ENCODE measurements at places on chromosomes 11 and 22.

- no peaks in the 10 kb centered on the region for H3K36me3 ChIP-seq
- DNase-seq = no peak
- H3K4me3 ChIP-seq = no peak overlapping the region
- no peak overlapping the region for H3K27ac ChIP-seq
Measured at GRCh38 chr11:107139396-107139795, 121.1 kb upstream of the GUCY1A2 start.

- H3K27ac ChIP-seq = no peak overlapping the region
- H3K4me1 ChIP-seq = no peaks in the 10 kb centered on the region
- H3K27me3 ChIP-seq = no peaks in the 10 kb centered on the region
- no peak for DNase-seq
Measured at GRCh38 chr11:67667490-67668191, 6.8 kb downstream of the ALDH3B2 start.

GRCh38 chr11:77130763-77131513, 2.9 kb downstream of the MYO7A start:
- no peak for DNase-seq
- peaks cover 5% of the 10 kb centered on the region for H3K4me1 ChIP-seq
- peaks cover 5% of the 10 kb centered on the region for H3K27me3 ChIP-seq
- no peak overlapping the region for H3K4me3 ChIP-seq
- no peaks in the 10 kb centered on the region for H3K36me3 ChIP-seq

DNA sequence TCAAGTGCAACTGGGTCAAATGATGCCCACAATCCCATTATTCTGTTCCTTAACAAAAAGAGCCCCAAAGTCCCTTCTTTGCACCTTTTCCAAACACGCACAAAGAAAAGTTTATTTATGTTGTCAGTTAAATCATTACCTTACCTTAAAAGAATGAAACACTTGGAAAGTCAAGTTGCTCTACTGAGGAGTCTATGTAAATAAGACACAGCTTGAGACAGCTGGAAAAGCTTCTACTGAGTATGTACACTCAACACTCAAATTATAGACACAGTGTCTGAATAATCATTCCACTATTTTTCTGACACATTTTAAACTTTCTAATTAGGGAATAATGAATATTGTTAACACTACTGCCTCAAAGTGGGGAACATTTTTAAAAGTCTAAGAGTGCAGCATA, 21.6 kb upstream of the PHLDA2 start:
- peaks cover 52% of the 10 kb centered on the region for H3K4me1 ChIP-seq
- DNase-seq = no peak
- H3K4me3 ChIP-seq = no peak overlapping the region
- no peak overlapping the region for H3K27ac ChIP-seq

- H3K27ac ChIP-seq = no peak overlapping the region
- no peak overlapping the region for H3K4me3 ChIP-seq
- no peaks in the 10 kb centered on the region for H3K4me1 ChIP-seq
- H3K27me3 ChIP-seq = peaks cover 3% of the 10 kb centered on the region
- H3K36me3 ChIP-seq = no peaks in the 10 kb centered on the region
Measured at GRCh38 chr11:67542971-67543370, 19.7 kb upstream of the CABP2 start.

DNA sequence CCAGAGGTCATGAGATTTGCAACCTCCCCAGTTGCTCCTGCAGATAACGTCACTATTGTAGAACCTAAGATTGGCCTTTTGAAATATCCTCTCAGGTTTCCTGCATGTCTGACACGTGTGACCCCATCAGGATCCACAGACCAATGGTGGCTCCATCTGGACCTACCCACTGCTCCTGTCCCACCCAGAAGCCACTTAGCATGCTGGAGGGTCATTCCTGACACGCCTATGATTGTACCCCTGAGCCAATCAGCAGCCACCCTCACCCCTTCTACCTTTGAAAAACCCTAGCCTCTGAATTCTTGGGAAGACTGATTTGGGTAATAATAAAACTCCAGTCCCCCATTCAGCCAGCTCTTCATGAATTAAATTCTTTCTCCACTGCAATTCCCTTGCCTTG, 20.1 kb upstream of the NARS2 start:
- peaks cover 24% of the 10 kb centered on the region for H3K27me3 ChIP-seq
- no peaks in the 10 kb centered on the region for H3K36me3 ChIP-seq
- no peaks in the 10 kb centered on the region for H3K4me1 ChIP-seq
- no peak overlapping the region for H3K27ac ChIP-seq
- DNase-seq = no peak

DNA sequence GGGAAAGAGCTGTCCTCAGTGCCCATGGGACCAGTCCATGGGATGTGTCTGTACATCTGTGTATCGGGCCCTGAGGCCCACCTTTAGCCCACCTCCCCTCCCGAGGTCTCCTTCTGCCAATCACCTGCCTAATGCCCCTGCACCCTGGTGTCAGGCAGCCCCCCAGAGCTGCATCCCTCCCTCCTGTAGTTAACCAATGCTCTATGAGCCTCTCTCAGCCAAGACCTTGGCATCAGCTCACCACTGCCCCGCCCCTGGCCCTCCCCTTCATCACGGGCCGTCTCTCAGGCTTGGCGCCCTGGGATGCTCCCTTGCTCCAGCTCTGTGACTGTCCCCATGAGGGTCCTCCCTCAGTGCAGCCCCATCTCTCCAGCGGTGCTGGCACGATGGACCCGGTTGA, 18.5 kb downstream of the MGAT3 start:
- H3K4me3 ChIP-seq = no peak overlapping the region
- no peak overlapping the region for H3K27ac ChIP-seq
- H3K27me3 ChIP-seq = no peaks in the 10 kb centered on the region
- no peaks in the 10 kb centered on the region for H3K36me3 ChIP-seq
- peaks cover 19% of the 10 kb centered on the region for H3K4me1 ChIP-seq

DNA sequence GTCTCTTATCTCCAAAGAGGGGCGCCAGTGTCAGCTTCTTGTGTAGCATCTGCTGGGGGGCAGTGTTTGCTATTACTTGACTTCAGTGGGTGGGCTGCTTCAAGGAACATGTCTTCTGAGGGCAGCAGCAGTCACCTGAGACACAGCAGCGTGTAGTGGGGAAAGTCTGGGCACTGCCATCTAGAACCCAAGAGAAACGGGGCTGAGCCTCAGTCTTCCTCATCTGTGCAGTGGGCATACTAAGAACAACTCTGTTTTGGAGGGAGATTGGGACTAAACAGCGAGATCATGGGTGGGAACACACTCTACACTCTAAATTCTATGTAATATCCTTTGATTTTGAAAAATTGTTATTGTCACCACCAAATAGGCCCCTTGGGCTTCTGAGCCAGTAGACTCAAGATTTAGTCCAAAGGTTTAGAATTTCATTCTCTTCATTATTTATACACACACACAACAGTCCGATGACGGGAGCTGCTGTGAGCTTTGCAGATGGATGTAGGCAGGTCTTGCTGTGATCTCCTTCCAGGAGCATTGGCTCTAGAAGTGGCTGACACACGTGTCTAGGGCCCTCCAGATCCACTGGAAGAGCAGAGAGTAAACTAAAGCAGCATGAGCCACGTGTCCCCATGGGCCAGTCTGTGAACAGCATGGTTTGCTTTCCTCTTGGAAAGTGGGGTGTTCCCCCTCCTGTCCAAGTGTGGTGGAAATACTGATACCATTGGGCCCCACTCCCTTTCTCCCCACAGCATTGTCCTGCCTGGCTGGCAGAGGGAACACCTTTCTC, 51.8 kb downstream of the TRAF6 start:
- H3K27me3 ChIP-seq = no peaks in the 10 kb centered on the region
- H3K4me1 ChIP-seq = peaks cover 12% of the 10 kb centered on the region
- no peak for DNase-seq
- H3K27ac ChIP-seq = no peak overlapping the region

- no peaks in the 10 kb centered on the region for H3K36me3 ChIP-seq
- H3K4me3 ChIP-seq = no peak overlapping the region
- H3K27me3 ChIP-seq = peaks cover 9% of the 10 kb centered on the region
- H3K4me1 ChIP-seq = no peaks in the 10 kb centered on the region
- H3K27ac ChIP-seq = no peak overlapping the region
Measured at GRCh38 chr11:107669893-107670601, 41.8 kb downstream of the SLN start.

DNA sequence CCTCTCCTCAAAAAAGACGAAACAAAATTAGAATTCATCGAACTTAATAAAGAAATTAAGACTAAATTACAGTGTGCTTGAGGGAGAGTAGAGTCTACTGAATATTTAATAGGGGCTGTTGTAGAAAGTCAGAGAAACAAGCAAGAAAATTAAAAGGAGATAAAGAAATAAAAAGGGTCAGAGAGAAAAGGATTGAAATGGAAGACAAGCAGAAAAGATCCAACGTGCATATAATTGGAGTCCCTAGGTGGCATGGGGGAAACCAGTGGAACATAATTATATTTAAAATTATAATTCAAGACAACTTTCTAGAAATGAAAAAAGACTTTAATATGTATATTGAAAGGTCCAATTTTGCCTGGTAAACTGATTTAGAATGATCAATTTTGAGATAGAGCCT, 74.3 kb downstream of the ACER3 start:
- H3K27me3 ChIP-seq = no peaks in the 10 kb centered on the region
- DNase-seq = no peak
- H3K4me3 ChIP-seq = no peak overlapping the region
- no peak overlapping the region for H3K27ac ChIP-seq
- H3K36me3 ChIP-seq = peaks cover 2% of the 10 kb centered on the region
- no peaks in the 10 kb centered on the region for H3K4me1 ChIP-seq

- peaks cover 5% of the 10 kb centered on the region for H3K27me3 ChIP-seq
- no peak overlapping the region for H3K4me3 ChIP-seq
- H3K4me1 ChIP-seq = no peaks in the 10 kb centered on the region
- H3K27ac ChIP-seq = no peak overlapping the region
- no peak for DNase-seq
- H3K36me3 ChIP-seq = peaks cover 1% of the 10 kb centered on the region
Measured at GRCh38 chr11:3115321-3115720, 49.8 kb downstream of the OSBPL5 start.

DNA sequence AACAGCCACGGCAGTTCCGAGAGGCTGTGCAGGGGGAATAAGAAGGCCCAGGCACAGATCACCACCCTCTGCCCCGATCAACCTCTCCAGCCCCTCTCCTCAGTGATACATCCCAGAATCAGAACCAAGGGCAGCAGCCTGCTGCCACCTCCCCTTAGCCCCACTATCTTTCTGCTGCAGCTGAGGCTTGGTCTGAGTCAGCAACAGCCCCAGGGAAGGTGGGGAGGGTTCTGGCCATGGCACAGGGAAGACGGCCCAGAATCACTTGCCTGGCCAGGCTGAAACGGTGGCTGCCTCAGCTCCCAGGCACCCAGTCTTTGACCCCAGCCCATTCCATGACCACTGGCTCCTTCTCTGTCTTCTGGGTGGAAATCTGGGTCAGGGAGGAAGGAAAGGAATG, 2.3 kb downstream of the CHID1 start:
- no peaks in the 10 kb centered on the region for H3K27me3 ChIP-seq
- peak overlapping the region; percentile 51 for H3K4me3 ChIP-seq
- H3K27ac ChIP-seq = no peak overlapping the region
- DNase-seq = no peak
- H3K4me1 ChIP-seq = peaks cover 18% of the 10 kb centered on the region

DNA sequence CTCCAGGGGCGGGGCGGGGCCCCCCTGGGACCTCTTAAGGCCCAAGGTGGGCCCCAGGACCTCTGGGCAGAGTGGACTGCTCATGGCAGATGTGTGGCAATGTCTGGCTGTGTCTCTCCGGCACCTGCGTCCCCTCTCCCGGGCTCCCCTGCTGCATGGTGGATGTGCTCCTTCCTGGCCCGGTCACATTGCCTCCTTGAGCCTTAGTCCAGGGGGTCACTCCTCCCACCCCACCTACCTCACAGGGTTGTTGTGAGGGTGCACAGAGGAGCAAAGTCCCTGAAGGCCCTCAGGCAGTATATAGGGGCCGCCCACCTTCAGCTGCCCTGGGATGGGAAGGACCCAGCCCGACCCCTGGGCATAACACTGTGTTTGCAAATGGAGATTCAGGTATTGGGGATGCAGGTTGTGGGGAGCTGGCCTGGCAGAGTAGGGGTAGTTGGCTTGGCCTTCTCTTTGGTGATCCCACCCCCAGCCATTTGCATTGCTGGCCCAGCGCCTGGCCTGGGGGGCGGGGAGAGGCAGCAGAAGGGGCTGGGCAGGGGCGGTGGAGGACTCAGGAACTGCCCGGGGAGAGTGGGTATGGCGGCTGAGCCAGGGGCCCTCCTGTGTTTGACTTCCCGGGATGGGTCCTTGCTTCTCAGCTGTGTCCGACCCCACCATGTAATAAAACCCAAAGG, 11.3 kb downstream of the KCTD17 start:
- H3K27ac ChIP-seq = no peak overlapping the region
- DNase-seq = no peak
- H3K36me3 ChIP-seq = peaks cover 14% of the 10 kb centered on the region
- no peak overlapping the region for H3K4me3 ChIP-seq
- H3K4me1 ChIP-seq = peaks cover 15% of the 10 kb centered on the region
- peaks cover 2% of the 10 kb centered on the region for H3K27me3 ChIP-seq

DNA sequence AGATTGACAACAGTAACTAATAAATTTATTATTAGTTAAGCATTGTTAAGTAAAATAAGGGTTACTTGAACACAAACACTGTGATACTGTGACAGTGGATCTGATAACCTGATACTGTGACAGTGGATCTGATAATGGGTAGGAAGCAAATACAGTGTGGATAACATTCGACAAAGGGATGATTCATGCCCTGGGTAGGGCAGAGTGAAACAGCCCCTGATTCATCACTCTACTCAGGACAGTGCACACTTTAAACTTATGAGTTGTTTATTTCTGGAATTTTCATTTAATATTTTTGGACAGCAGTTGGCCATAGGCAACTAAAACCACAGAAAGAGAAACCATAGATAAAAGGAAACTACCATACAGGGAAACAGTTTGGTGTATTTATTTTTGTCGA, 60.8 kb upstream of the CTSC start:
- H3K4me1 ChIP-seq = peaks cover 16% of the 10 kb centered on the region
- no peaks in the 10 kb centered on the region for H3K36me3 ChIP-seq
- DNase-seq = no peak
- peaks cover 4% of the 10 kb centered on the region for H3K27me3 ChIP-seq

DNA sequence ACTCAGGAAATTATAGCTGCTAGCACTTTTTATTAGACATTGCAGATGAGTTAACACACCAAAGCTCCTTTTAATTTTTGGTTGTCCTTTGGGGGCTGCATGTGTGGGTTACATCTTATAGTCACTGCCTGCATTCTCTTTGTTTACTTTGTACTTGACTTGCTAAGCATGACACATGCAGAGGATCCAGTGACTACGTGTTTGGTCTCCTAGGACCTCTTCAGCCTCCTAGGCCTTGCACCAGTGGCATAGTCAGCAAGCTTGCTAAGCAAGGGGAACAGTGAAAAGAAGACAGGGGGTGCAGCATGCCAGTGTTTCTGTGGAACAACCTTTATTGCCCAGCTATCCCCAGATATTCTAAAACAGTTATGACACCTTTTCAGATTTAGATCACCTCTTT, 108.2 kb downstream of the PAX6 start:
- no peaks in the 10 kb centered on the region for H3K27me3 ChIP-seq
- DNase-seq = no peak
- no peak overlapping the region for H3K4me3 ChIP-seq
- no peak overlapping the region for H3K27ac ChIP-seq
- no peaks in the 10 kb centered on the region for H3K36me3 ChIP-seq

- H3K36me3 ChIP-seq = peaks cover 56% of the 10 kb centered on the region
- H3K27ac ChIP-seq = no peak overlapping the region
- no peak for DNase-seq
- H3K4me3 ChIP-seq = no peak overlapping the region
- no peaks in the 10 kb centered on the region for H3K27me3 ChIP-seq
- H3K4me1 ChIP-seq = peaks cover 40% of the 10 kb centered on the region
Measured at GRCh38 chr11:85974122-85974521, 94.8 kb downstream of the PICALM start.

All from activated T-helper 1 cell treated with anti-CD3 and anti-CD28 coated beads, Interleukin-12 subunit alpha, Interleukin-12 subunit beta, Interleukin-2, Interleukin-4 antibody, amounts not matched to agents 30 ng/mL and 10 ng/mL and 1 ng/mL, durations not matched to agents 14 hours and 24 hours and 36 hours (primary cell).